ENCODE measurements at places on chromosomes 3 and 15.

- DNase-seq, result peak; percentile 5
Measured at GRCh38 chr15:62977952-62978811, 64.4 kb upstream of the TPM1 start.

GRCh38 chr3:157347577-157348303, 88.9 kb upstream of the PTX3 start:
- no peak for DNase-seq

DNA sequence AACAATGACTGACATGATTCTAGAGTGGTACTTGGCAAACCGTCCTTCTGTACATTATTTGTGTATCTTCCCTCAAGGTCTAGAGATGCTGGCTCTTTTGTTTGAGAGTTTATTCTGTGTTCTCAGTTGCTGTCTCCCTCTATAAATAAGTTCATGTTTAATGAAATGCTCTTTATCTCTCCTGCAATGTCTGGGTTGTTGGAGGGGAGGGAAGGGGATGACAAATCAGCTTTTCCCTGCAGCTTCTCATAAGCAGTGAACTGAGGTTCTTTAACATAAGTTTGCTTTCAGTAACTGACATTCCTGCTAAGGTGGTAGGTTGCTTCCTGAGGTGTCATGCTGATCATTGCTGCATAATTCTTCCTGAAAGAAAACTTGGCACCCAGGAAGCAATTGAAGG, 21.8 kb downstream of the ITPR1 start:
- no peak for DNase-seq

DNA sequence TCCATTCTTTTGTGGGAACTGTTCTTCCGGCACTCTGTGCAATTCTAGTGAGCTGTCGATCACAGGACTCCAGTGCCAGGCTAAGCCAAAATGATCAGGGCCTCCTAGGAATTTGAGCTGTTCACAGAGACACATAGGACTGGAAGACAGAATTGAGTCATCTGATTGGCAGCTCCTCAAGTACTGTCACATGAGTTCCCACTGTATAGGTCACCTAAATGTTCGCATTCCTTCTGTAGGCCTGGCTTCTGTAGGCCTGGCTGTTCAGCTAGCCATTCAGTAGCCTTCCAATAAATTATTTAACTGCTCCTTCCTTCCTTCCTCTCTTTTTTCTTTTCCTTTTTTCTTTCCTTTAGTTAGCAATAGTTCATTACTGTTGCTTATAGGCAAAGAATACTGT, 4.3 kb downstream of the PROS1 start:
- no peak for DNase-seq

DNA sequence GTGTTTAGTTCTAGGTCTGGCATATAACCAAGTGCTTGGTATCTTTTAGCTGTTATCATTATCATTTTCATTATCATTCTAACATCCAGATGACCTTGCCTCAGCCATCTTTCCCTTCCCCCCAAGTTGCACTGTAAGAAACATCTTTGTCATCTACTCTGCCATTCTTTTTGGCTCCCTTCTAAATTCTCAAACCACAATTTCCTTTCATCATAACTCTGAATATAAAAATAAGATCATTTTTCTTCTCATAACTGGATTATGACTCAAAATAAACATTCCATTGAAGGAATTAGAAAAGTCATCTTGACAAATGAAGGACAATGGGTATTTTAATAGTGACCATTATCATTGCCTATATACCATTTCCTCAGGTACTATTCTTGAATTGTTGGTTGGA, 786.2 kb downstream of the AGBL1 start:
- no peak for DNase-seq

DNA sequence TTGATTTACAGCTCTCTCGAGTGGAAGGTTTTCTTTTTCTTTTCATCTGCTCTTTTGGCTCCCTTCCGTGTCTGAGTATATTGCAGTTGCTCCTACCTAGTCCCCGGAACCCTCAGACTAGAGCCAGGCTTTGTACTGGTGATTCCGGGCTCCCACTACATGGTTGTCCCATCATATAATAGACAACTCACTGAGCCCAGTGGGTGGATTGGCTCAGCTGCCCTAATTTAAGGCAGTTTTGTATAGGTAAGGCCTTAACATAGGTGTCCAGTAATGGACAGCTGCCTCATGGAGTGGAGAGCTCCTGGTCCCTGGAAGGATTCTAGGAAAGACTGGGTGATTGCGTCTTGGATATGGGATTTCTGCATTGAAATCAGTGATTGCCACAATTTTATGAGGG, 58.0 kb downstream of the KY start:
- no peak for DNase-seq

GRCh38 chr3:101940521-101941317, 91.4 kb downstream of the NFKBIZ start:
- no peak for DNase-seq

- DNase-seq, result no peak
Measured at GRCh38 chr15:39501366-39502081, 79.4 kb upstream of the THBS1 start.

GRCh38 chr3:184629555-184630160, 68.1 kb downstream of the EPHB3 start:
- no peak for DNase-seq

GRCh38 chr3:99508191-99508590, 130.2 kb upstream of the COL8A1 start:
- no peak for DNase-seq

DNA sequence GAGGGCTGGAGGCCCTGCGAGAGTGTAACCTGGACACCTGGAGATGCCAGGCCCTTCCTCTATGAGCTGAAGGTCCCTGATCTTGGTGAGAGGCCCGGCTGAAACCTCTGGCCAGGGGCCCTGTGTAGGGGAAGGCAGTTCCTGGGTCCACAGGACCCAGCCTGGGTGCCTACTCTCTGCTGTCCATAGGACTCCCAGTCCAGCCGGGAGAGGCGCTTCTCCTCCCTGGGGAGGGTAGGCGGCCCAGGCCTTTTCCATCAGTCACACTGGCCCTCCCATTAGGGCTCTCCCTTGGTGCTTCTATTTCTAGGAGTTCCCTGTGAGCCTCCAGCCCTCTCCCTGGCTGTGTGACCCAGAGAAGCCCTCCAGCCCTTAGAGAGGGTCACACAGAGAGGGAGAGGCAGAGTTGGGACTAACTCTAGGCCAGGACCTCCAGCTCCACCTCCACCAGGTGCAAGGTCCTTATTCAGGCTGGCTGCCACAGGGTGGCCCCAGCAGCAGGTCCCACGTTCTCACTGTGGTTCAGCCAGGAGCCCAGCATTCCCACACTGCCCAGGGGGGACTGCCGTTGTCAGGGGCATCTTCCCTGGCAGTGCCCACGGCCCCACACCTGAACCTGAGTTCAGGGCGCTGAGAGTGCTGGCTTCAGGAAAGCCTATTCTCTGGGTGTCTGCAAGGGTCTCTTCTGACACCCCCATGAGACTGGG, 146.8 kb downstream of the SMAD6 start:
- DNase-seq, result no peak

- DNase-seq, result no peak
Measured at GRCh38 chr3:184465883-184466412, 86.1 kb downstream of the CHRD start.

DNA sequence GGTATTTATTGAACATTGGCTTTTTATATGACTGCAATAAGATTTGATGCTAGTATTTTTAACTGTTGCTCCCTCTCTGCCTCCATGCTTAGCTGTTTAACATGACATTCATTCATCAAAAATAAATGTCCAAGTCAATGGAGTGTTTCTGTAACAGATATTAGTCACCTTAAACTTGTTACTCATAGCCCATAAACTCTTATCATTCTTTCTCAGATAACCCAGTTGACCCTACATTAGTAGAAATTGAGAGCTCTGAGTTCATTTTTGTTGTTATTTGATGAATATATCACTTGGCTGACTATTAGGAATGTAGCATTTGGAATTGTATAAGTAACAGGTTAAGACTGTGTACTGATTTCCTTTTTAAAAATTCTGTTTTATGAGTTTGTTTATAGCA, 201.1 kb downstream of the UBE2E2 start:
- DNase-seq, result no peak

DNA sequence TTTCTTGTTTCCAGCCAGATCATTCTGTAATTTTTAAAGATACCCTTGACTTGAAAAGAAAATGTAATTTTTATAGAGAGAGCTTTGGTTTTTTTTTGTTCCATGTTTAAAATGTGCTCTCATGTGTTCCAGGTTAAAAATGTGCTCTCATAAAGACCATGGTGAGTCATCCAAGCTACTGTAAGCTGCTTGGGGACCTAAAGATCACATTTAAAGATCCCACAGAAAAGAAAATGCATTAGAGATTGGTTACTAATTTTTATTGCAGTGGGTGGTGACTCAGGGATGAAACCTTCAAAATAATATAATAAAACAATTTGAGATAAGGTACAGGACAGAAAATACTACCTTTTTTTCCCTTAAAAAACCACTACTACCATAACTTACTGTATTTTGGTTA, 11.0 kb downstream of the TCF12 start:
- DNase-seq, result no peak

GRCh38 chr3:126948980-126949535, 33.9 kb upstream of the PLXNA1 start:
- DNase-seq, result no peak

- no peak for DNase-seq
Measured at GRCh38 chr3:41526995-41527573, 327.8 kb downstream of the CTNNB1 start.

GRCh38 chr3:63991666-63992065, 31.6 kb downstream of the PSMD6 start:
- no peak for DNase-seq

- no peak for DNase-seq
Measured at GRCh38 chr3:104734627-104735026, 632.1 kb upstream of the ALCAM start.

DNA sequence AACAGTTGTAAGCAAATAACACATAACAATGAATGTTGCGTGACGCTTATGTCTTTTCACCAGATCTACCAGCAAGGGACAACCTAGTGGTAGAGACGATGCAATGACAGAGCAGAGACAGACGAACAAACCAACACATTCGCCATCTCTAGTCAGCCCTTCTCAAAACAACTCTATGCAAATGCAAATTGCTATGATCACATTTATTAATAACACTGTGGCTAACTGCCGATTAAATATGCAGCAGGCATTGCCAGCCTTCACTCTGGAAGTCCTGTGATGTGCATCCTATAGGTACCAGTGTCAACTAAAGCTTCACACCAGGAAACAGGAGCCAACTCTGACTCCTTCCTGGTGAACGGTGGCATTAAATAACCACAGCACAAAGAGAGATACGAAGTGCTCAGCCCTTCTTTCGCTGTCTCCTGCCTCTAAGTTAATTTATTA, 94.2 kb downstream of the FOXP1 start:
- DNase-seq, result no peak

DNA sequence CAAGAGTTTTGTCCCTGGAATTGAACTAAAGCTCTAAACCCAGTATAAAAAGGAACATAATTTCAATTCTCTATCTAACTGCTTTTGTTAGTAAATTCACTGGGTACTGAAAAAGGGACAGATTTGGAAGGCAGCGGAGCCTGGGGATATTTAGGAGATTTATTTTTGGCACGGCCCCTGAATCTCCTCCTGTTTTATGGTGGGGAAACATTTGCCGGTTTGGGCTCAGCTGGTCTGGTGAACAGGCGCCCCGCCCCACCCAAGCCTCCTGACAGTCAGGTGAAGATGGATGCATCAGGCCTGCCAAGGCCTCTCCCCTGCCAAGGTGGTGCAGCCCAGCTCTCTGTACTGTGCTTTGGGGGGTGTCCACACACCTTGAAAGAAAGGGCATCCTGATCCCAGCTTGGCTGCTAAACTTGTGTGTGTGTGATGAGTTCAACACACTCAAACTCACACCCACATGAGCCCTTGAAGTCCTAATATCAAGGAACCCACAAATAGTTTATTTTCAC, 46.3 kb downstream of the EBLN2 start:
- no peak for DNase-seq

- no peak for DNase-seq
Measured at GRCh38 chr3:171804618-171805389, 5.5 kb downstream of the PLD1 start.

DNA sequence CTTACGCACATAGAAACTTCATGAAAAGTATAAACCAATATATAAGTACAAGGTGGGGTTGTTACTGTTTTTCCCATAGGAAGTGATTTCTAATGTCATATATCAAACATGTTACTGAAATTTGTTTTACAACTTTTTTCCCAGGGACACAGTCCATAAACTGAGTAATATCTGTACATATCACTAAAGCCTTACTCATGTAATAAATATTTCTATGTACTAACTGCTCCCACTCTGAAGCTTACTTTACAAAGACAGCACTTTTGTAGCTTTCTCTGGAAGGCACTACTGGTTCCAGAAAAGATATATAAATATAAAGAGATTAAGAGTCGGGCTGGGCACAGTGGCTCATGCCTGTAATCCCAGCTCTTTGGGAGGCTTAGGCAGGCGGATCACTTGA, 91.7 kb downstream of the MYO5A start:
- DNase-seq, result no peak

DNA sequence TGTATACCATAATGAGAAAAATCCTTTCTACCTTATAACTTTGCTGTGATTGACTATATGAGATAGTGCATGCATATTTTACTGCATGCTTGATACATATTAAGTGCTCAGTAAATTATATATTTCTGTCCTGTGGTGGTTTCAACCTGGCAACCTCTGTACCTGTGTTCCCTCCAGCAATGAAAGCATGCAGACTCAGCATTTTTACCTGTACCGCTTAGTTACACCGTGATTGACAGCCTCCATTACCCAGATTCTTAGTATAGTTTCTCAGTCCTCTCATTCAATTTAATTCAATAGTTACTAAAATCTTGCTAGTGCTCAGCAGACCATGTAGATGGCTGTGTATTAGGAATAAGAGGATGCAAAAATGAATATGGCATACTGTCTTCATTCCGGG, 386.0 kb downstream of the EPHA6 start:
- DNase-seq, result no peak

DNA sequence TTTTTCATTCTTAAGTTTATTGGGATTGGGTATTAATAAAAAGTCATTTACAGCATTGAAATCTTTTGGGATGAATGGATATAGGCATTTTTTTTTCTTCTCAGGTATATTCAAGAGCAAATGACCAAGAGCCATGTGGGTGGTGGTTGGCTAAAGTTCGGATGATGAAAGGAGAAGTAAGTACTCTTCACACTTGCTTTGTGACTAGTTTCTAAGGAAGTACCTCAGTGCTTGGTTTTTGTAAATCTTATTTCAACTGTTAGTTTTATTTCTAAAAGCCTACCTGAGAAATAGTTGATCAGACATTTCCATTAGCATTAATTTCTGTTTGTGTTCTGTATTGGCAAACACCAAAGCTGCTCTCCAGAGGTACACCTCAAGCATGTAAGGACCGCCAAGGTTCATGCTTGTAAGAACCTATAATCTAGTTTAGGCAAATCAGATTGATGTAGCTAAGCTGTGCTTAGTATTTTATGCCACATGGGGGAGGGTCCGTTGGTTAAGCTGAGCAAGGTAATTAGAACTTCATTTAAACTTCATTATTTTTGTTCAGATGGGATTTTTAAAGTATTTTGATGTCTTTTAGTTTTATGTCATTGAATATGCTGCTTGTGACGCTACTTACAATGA, 35.4 kb downstream of the FXR1 start:
- DNase-seq, result no peak

DNA sequence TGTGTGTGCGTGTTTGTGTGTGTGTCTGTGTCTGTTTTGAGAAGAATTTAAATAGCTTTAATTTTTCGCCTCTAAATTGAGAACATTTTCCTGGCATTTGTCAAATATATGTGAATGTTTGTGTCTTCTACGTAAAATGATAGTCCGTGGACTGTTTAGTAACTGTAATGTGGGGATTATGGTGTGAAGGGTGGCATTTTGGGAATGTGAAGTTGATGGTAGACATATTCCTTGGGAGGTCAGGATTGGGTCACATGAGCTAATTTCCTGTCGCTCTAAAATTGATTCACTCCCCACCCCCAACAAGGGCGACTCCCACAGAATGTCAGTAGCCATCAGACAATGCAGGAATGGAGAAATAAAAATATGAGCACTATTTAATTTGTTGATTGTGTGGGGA, 107.3 kb downstream of the ITPR1 start:
- no peak for DNase-seq
